ENCODE measurements at places on chromosomes 3 and 15.

GRCh38 chr3:71323558-71323957 lies 260.0 kb downstream of the FOXP1 start:
- DNase-seq, result no peak

- no peak for DNase-seq
These were observed 102.9 kb downstream of the PLCH1 start for GRCh38 chr3:155641956-155642355.

DNA sequence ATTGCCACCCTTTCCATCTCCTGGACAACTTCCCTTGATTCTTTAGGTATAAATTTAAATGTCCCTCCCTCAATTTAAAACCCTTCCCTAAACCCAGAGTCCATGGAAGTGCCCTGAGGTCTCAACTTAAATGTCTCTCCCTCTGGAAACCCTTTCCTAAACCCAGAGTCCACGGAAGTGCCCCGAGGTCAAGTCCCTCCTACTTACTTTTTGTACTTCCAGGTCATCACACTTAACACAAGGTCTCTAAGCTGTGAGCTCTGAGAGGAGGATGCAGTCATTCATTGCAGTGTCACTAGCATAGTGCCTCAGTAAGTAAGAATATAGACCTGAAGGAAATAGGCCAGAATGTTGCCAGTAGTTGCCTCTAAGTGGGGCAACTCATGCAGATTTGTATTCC lies 78.2 kb upstream of the BNC1 start:
- DNase-seq, result no peak

- DNase-seq, result no peak
These were observed 203.5 kb upstream of the LINGO1 start for GRCh38 chr15:77836121-77836692.

GRCh38 chr15:65553691-65554090 lies 23.4 kb downstream of the HACD3 start:
- no peak for DNase-seq

GRCh38 chr15:48540756-48541155 lies 104.8 kb downstream of the FBN1 start:
- DNase-seq, result no peak

GRCh38 chr15:78083687-78084448 lies 6.4 kb upstream of the TBC1D2B start:
- no peak for DNase-seq

DNA sequence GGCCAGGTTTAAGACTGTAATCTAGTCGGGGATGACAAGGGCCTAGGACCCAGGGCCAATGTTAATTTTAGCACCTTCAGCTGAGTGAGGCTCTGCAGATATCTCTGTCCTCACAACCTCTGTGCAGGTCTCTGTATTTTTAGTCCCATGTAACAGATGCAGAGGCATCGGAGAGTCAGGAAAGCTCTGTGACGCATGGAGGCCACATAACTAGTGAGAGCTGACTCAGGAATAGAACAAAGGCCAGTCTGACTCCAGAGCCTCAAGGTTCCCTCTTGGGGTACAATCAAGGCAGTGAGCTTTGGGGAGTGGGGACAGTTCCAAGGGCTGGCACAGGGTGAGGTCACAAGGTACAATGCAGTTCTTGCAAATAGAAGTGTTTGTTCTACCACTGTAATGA lies 31.0 kb downstream of the FSTL1 start:
- no peak for DNase-seq

GRCh38 chr3:3015185-3016089 lies 94.7 kb downstream of the IL5RA start:
- DNase-seq, result no peak

DNA sequence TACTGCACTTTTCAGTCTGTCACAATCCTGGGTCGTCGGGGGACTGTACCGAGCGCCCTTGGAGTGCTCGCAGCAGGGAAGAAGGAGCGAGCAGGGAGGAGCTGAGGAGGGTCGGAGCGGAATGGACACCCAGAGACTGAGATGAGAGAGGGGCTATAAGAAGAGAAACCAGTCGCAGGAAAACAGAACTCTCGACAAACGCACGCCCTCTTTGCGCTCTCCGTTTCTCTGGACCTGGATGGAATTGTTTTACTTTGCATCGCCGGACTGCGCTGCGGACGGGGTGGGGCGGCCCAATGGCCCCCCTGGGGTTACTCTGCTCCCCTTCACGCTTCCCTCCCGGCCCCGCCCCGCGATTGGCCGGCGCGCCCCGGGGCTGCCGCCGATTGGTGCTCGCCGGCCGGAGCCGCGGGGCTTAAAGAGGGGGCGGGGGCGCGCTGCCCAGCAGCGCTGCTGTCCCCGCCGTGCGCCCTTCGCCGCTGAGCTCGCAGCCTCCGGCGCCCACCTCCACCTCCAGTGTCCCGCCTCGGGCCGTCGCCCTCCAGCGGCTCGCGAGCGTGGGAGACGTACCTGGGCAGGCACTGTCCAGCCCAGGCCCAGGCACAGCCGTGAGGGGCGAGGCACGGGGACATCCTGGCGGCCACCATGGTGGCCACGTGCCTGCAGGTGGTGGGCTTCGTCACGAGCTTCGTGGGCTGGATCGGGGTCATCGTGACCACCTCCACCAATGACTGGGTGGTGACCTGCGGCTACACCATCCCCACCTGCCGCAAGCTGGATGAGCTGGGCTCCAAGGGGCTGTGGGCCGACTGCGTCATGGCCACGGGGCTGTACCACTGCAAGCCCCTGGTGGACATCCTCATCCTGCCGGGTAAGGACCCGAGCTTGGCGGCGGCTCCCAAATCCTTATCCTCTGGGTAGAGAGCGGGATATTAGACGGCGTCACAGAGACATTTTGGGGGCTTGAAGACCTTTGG lies at the start of gene CLDN11:
CLDN11 (plus strand) TSS at position 447 of the 977 bp plus-strand sequence; CDS start at position 646, 199 bp downstream.
- DNase-seq, result no peak

GRCh38 chr15:72972362-72972761 lies 79.9 kb upstream of the NEO1 start:
- no peak for DNase-seq

GRCh38 chr3:95177096-95177495 lies 1114.2 kb downstream of the NSUN3 start:
- DNase-seq, result no peak

GRCh38 chr3:66489581-66489980 lies 11.2 kb downstream of the LRIG1 start:
- DNase-seq, result no peak

DNA sequence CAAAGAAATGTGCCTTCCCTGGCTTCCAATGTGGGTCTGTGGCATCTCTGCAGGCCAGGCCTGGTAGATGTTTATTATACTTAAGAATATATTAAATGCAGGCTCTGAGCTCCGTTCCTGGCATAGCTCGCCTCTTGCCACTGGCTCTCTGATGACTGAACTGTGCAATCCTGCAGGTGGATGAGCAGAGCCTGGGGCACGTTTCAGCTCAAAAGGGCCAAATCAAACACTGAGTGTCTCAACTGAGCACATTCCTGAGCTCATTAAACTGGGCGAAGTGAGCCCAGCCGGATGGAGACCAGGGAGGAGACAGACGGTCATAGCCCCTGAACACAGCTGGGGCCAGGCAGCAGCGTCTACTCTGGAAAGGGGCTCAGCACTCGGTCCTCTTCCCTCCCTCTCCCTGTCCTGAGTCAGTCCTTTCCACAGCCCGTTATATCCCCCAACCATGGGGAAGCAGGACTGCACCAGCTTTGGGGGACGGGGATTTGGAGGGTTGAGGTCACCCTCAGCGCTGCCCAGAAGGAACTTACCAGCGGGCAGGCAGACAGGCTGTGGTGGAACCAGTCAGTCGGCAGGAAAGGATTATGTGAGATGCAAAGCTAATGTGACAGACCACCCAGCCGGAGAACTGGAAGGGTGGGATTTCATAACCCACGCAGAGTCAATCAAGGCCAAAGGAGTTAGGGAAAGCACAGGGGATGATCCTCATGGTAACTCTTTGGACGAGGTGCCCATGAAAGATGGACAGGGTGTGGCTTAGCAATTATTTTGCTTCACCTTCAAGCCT lies 77.4 kb upstream of the ANKRD34C start:
- DNase-seq, result no peak

GRCh38 chr15:70098461-70099166 lies 897 bp upstream of the TLE3 start:
- no peak for DNase-seq

All from GM04503 (cell line).